Stimulated activated CD4-positive, alpha-beta T cell treated with anti-CD3 and anti-CD28 coated beads, Interleukin-4, amount 100 ng/mL, for 48 hours (primary cell): ENCODE measurements at places on chromosomes 7 and 10.

GRCh38 chr7:34361663-34362250 lies 296.3 kb upstream of the NPSR1 start:
- DNase-seq: no peak

DNA sequence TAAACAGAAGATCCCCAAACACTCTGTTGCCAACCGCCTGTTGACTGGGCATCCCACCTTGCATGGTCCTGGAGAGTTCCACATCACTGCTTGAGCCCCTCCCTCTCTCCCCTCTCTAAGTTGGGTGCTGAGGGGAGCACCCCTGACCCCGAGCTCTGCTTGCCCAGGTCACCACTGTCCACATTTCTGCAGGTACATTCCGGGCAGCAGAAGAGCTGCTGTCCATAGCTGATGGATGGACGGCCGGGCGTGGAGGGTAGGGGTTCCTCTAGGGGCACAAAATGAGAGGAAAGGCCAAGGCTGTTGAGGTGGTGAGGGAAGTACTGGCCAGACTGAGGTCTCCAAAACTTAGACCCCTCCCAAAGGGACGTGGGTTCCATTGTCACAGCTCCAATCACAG lies 227.4 kb upstream of the PPP2R2D start:
- DNase-seq: no peak

- DNase-seq: no peak
These were observed 25.0 kb upstream of the FZD1 start for GRCh38 chr7:91239171-91239604.

GRCh38 chr7:8172372-8173354 lies 89.3 kb downstream of the ICA1 start:
- no peak for DNase-seq

DNA sequence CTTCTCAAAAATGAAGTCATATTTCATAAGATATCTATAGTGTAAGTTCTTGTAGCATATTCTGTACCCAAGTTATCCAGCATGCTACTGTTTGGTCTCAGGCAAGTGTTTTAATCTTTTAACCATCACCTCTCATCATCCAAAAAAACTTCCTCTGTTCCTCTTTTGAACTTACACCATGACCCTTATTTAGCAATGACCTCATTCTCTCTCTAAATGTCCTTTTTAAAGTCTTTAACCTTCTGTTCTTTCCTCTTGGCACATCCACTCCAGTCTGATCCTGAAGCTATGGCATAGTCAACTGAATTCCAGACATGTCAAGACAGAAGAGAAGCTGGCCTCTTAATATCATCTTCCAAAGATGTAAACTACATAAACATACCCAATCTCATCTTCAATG lies 26.2 kb downstream of the PPP3CB start:
- no peak for DNase-seq

DNA sequence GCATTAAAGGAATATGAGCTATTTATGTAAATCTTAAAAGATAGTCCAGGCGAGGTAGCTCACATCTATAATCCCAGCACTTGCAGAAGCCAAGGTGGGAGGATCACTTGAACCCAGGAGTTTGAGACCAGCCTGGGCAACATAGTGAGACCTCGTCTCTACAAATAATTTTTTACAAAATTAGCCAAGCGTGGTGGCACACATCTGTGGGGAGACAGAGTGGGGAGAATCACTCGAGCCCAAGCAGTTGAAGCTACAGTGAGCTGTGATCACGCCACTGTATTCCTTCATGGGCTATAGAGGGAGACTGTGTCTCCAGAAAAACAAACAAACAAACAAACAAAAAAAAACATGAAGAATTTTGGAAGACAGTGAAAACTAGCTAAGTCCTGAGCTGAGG lies 28.4 kb downstream of the HERC4 start:
- no peak for DNase-seq

GRCh38 chr10:128178302-128178958 lies 52.2 kb upstream of the MKI67 start:
- peak; percentile 17 for DNase-seq

- no peak for DNase-seq
These were observed 16.7 kb downstream of the ELN start for GRCh38 chr7:74044366-74045350.

- no peak for DNase-seq
These were observed 47.3 kb upstream of the BHLHA15 start for GRCh38 chr7:98163704-98164494.

GRCh38 chr7:133676805-133677370 lies 424.0 kb downstream of the EXOC4 start:
- DNase-seq: no peak

DNA sequence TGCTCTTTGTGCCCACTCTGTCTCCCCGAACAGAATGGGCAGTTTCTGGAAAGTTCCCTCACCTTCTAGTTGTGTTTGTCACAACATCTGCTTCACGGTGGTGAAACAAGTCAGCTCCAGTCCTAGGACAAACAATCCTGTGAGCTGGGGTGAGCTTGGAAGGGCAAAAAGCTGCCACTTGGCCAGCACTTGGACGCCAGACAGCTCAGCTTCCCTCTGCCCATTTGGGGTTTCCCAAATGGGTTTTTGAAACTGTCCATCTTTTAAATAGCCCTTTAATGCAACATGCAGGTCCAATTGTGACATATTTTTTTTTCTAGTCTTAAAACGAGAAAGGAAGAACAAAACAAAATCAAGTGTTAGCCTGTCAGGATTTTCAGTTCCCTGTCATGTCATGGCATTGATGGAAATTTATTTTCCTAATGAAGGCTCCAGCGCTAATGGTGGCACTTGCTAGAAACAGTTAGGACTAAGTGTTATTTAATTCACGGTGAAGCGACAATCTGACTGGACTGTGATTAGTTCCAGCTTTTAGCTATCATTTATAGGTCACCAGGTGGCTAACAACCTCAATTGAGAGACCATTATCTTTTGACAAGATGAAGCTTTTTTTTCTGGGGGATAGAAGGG lies 181.7 kb downstream of the MYOF start:
- no peak for DNase-seq

- no peak for DNase-seq
These were observed 31.5 kb downstream of the CREB3L2 start for GRCh38 chr7:137970253-137970975.

- DNase-seq: no peak
These were observed 84.5 kb upstream of the DUSP5 start for GRCh38 chr10:110413049-110413783.

DNA sequence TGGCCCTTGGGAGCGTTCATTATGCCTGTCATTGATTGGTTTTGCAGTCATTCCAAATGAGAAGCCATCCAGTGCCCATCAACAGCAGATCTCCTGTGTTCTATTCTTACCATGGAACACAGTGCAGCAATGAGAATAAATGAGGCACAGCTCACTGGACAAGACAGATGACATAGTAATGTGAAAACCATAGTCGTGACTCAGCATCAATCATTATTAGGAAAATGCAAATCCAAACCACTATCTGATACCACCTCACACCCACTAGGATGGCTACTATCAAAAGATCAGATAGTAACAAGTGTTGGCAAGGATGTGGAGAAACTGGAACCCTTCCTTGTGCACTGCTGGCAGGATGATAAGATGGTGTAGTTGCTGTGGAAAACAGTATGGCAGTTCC lies 144.7 kb downstream of the ARHGAP22 start:
- no peak for DNase-seq

DNA sequence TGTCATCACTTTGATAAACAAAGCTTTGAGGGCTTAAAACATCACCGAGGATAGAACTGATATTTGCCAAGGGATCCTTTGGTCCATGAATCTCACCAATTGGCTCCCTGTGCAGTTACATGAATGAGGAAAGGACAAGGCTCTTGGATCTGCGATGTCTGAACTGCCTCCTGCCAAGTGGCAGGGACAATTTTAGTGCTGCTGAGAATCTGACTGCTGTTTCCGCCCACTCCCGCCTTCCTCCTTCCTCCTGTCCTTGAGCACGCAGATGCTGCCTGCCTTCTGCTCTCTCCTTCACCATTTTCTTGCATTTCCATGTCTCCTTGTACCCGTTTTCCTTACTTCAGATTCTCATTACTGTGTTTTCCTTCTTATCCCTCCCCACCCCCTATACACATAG lies 26.8 kb upstream of the ITPRID1 start:
- DNase-seq: no peak

- no peak for DNase-seq
These were observed 253.6 kb downstream of the SORCS3 start for GRCh38 chr10:104894681-104895080.

DNA sequence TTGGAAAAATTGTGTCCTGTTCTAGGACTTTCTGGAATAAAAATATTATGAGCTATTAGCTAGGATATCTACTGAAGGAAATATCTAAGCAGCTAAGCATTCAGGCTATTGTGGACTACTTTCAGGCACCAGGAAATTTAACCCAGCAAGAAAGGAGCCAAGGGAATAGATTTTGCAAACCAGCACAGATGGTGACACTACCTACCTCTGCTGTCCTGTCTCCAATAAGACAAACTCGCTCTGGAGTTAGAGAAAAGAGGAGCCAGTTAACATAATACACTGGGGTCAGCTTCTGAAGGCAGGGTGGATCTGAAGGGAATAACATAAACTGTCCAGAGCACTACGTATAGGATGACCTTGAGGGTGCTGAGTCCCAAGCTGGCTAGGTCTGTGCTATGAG lies 223.7 kb upstream of the PRSS58 start:
- no peak for DNase-seq

DNA sequence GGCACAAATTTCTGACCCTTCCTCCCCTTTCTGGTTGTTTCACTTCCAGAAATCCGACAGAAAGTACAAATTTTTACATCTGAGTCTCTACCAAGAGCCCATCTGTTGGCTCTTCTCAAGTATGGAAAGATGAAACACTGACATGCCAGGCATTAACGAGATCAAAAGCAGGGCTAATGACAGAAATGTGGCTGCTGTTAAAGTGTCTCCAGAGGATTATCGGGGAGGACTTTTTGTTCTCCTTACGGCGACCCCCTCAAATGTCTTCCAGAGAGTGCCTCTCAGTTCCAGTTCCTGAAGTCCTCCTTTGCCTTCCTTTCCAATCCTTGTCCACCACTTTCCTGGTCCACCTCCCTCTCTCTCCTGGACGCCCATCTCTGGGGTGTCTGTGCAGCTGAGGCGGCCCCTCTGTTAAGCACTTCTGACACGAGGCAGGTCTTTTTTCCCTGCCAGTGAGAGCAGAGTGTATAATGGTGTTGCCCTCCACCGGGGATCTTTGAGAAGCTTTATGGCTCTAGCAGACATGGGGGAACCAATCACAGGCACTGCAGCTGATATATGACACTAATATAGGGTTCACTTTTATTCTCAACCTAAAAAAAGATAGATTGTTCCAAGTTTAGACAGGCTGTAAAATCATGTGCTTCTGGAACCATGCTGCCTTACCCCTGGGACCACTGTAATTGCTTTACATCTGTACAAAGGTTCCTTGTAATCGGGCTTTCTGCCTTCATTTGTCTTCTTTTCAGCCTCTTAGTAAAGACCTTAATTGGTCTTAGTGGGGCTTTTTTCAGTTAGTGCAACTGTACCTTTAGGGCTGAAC lies 757.1 kb downstream of the AUTS2 start:
- DNase-seq: no peak

- no peak for DNase-seq
These were observed 1056.8 kb downstream of the SORCS1 start for GRCh38 chr10:106107706-106108105.

DNA sequence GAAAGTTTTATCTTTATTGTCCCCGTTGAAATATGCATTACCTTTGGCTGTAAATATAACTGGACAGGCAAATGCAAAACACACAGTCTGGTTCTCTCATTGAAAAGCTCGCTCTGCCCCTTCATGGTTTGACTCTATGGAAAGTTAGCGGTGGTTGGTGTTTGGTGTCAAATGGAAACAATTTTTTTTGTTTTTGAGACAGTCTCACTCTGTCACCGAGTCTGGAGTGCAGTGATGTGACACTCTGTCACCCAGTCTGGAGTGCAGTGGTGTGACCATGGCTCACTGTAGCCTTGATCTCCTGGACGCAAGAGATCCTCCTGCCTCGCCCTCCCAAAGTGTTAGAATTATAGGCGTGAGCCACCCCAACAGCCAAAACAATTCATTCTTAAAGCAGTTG lies 149.7 kb downstream of the LRRC4 start:
- no peak for DNase-seq

- DNase-seq: no peak
These were observed 35.8 kb downstream of the TAX1BP1 start for GRCh38 chr7:27775782-27776181.

GRCh38 chr7:81676105-81676811 lies 93.6 kb downstream of the HGF start:
- DNase-seq: no peak

DNA sequence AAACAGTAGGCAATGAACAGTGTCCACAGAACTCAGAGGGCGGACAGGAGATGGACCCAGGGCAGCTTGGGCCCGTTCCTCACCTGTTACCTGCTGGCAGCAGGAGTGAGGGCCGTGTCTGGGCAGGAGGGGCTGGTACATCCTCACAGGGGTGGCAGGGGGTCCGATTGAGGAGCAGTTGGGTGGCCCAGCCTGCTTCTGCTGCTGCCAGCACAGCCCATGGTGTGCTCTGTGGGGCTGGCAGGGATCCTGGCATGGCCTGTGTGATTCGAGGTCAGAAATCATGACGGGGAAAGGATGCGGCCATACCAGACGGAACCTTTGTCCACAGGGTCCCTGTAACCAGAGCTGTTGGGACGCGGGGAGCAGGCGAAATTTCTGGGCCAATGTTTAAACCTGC lies 49.6 kb downstream of the INPP5A start:
- no peak for DNase-seq

DNA sequence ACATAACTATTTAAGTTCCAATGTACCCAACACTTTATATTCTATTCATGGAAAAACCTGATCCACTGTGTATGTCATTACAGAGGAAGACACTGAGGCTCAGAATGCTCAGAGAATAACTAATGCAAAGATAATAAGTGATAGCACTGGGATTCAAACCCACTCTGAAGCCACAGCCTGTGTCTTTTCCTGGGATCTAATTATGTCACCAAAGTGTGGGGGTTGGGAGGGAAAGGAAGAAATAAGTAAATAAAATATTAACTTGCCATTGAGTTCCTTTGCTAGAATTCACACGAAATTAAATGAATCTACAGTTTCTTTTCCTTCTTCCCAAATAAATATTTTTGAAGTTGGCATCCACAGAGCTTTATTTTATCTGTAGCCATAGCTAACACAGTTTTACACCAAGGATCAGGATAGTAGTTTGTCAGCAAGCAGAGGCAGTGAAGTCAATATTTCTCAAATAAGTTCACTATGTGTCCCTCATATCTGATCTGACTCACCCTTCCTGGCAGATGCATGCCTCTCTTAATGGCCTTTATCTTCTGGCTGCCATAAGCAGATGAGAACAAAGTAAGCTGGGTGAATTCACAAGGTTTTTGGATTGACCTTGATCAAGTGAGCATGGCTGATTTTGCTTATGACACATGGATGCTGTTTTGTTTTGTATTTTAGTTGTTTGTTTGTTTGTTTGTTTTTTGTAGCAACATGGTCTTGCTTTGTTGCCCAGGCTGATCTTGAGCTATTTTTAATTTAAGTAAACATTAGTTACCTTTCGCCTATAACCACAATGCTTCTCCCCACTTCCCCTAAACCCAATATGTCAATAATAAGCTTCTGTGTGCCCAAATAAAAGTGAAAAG lies 6.3 kb downstream of the RAPGEF5 start:
- no peak for DNase-seq

- DNase-seq: no peak
These were observed 135.4 kb upstream of the PRPS1L1 start for GRCh38 chr7:18163091-18163490.
